Foreskin melanocyte (primary cell): ENCODE measurements at places on chromosomes 16 and 17.

GRCh38 chr16:85041219-85042166 lies 13.9 kb downstream of the KIAA0513 start:
- DNase-seq, result no peak

DNA sequence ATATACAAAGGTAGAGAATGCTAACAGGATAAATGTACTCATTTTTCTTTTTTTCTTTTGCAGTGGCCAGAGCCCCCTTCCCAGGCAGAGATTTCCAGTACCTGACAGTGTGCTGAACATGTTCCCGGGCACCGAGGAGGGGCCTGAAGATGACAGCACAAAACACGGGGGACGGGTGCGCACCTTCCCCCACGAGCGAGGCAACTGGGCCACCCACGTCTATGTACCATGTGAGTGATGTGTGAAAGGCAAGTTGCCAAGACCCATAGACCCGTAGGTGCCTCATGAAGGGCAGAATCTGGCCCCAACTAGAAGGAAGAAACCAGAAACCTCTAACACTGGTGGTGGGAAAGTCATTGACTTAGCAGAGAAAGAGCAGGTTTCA lies 1.2 kb downstream of the USB1 start:
- DNase-seq, result no peak

- DNase-seq, result peak; percentile 32
These were observed 797 bp downstream of the HES7 start for GRCh38 chr17:8122924-8123694.

GRCh38 chr16:77540646-77541045 lies 105.8 kb upstream of the ADAMTS18 start:
- DNase-seq, result no peak

- DNase-seq, result no peak
These were observed 290.5 kb downstream of the CEP112 start for GRCh38 chr17:65901394-65901793.

- no peak for DNase-seq
These were observed 27.9 kb upstream of the DBNDD1 start for GRCh38 chr16:90046971-90047713.

- no peak for DNase-seq
These were observed 7.8 kb upstream of the PRSS21 start for GRCh38 chr16:2809149-2809760.

DNA sequence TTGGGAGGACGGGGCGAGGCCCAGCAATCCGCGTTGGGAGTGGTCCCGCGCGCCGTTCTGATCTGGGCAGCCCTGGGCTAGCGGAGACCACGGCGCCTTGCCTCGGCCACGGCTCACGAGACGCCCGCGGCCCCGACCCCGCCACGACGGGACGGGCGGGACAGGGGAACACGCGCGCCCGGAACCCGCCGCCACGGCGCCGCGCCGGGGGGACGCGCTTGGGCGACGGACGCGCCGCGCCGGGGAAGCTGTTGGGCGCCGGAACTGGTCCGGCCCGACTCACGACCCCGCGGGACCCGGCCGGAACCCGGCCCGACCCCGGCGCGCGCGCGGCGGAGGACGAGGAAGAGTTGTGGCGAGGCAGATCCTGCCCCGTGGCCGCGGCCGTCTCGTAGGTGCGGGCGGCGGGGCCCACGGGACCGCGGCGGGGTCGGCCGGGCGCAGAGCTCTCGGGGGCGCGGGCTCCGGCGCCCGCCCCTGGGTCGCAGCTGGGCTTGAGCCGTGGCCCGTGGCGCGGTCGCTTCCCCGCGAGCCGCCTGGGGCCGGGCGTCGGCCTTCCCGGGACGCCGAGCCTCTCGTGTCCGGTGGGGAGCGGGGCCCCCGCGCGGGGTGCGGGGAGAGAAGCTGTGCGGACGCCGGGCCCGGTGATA lies at the start of gene ACSF3:
Gene ACSF3 (plus strand): TSS at position 251 of the 650 bp plus-strand sequence. CDS start 6,830 bp downstream, outside the sequence.
- peak; percentile 29 for DNase-seq

GRCh38 chr17:63537991-63538692 lies 12.1 kb upstream of the DCAF7 start:
- DNase-seq, result no peak

DNA sequence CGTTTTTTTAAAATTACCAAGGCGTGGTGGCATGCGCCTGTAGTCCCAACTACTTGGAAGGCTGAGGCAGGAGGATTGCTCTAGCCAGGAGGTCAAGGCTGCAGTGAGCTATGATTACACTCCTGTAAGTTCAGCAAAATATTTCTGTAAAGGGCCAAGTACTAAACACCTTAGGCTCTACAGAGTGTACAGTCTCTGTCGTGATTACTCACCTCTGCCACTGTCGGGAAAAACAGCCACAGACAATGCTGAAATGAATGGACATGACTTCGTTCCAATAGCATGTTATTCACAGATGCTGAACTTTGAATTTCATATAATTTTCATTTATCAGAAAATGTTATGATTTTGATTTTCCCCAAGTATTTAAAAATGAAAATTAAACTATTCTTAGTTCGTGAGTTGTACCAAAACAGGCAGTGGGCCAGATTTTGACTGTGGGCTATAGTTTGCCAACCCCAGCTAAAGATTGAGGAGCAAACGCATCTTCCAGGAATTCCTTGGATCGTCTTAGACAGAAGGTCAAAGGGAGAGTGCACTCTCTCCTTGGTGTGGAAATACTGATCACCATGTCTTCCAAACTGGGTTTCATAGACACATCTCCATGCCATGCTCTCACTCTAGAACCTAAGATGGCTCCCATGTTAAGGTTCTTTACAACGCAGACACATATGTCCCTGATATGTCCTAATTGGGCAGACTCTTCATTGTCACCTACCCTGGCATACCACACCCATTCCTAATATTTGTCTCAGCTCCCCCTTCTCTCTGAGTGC lies 89.5 kb downstream of the MARF1 start:
- DNase-seq, result no peak

- DNase-seq, result no peak
These were observed 78.9 kb downstream of the NT5M start for GRCh38 chr17:17382065-17382459.

DNA sequence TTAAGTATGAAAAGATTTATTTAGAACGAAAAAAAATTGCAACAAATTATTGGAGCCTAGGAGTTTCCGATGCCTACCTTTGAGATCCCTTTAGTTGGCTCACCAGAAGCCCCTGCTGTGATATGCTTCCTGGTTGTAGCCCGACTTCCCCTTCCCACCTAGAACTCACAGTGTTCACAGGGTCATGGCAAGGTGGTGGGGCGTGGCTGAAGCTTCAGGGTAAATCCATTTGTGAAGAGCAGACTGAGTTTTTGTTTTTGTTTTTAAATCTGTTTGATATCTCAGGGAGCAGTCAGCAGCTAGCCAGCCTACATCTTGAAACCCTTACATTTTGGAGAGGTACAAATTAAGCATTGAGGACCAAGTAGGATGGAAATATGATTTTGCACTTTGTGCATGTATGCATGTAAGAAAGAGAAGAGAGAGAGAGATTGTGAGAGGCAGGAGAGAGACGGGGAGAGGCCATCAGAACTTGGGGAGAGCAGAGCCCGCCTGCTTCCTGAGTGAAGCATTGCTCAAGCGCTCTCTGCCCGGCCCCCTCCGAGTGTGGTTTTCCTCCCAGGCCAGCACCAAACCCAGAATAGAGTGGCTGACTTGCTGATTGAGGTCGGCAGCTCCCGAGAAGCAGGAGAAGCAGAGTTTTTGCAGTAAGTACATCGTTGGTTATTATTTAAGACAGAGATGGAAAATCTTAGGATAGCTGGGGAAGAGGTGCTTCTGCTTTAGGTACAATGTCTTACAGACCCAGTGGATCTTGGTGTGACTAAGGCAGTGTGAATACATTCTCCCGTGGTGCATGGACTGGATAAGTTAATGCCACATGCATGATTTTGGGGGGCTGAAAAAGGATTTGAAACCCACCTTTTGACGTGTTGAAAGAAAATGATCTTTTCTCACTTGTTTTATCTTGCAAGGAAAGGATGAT lies 64.2 kb downstream of the SPECC1 start:
- no peak for DNase-seq

DNA sequence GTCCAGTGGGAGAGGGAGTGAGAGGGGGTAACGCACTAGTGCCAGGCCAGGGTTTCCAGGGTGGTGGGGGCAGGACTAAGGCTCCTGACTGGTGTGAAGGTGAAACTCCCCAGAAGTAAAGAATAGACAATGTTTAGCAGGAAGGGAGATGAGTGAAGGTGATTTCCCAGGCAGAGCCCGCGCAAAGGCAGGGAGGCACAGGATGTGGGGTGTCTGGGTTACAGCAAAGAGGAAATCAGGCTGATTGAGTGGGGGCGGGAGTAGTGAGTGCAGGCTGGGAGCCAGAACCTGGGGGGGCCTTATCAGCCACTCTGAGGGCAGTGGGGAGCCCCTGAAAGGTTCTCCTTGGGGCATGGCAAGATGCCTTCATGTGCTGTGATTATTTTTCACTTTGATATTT lies 167.5 kb downstream of the UTP18 start:
- no peak for DNase-seq

DNA sequence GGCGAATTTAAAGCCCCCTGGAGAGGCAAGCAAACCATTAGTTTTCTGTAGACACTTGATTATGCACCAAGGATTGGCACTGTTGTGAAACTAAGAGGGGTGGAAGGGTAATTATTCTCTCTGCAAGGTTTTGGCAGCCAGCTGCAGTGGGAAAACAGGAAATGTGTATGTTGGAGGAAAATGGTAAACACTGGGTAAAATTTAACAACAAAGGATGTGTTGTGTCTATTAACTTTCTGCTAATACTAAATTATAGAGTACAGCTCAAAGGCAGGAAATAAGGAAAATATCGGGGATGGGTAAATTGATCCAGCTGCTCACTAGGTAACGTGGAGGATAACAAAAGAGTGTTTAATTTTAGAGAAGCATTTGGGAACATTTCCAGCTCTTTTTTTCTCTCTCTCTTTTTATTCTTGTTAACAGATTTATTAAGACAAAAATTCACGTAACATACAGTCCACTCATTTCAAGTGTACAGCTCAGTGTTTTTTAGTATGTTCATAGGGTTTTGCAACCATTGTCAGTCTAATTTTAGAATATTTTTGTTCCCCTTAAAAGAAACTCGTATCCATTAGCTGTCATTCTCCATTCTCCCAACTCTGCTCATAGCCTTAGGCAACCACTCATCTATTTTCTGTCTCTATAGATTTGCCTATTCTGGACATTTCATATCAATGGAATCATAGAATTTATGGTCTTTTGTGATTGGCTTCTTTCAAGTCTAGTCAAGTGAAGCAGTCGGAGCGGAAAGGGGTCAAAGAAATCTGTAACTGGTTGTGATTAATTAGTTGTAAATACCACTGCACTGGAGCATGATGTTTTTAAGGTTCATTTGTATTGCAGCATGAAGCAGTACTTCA lies 41.8 kb downstream of the TANGO6 start:
- DNase-seq, result peak; percentile 35

- DNase-seq, result no peak
These were observed 71.3 kb downstream of the TMC6 start for GRCh38 chr17:78057113-78057740.

- peak; percentile 26 for DNase-seq
These were observed 118.2 kb upstream of the KCNJ18 start for GRCh38 chr17:21573961-21574610.

GRCh38 chr17:62595484-62595883 lies 32.0 kb upstream of the MRC2 start:
- DNase-seq, result no peak

DNA sequence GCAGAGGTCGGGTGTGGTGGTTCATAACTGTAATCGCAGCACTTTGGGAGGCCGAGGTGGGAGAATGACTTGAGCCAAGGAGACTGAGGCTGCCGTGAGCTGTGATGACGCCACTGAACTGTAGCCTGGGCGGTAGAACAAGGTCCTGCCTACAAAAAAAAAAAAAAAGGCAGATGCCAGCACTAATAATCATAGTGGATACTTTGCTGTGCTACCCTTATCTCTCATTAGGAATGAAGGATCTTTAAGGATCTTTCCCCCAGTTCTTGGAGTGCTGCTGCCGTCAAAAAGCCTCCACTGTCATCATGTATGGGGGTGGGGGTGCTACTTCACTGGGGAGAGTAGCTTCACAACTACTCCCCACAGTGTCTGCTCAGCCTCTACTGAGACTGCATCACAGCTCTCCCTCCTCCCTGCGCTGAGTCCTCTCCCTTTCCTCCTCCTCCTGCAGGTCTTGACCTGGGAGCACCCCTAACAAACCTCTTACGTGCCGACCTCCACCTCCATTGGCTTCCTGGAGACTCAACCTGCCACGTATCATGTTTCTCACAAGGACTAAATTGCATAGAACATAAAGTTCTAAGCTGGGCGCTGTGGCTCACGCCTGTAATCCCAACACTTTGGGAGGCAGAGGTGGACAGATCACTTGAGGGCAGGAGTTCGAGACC lies 24.4 kb upstream of the ST6GALNAC1 start:
- DNase-seq, result no peak

GRCh38 chr16:88534638-88535190 lies 35.5 kb upstream of the ZC3H18 start:
- DNase-seq, result no peak

GRCh38 chr17:1414001-1414574 lies 14.1 kb upstream of the YWHAE start:
- DNase-seq, result no peak

- DNase-seq, result no peak
These were observed 54.6 kb downstream of the TBC1D16 start for GRCh38 chr17:79981090-79981489.

DNA sequence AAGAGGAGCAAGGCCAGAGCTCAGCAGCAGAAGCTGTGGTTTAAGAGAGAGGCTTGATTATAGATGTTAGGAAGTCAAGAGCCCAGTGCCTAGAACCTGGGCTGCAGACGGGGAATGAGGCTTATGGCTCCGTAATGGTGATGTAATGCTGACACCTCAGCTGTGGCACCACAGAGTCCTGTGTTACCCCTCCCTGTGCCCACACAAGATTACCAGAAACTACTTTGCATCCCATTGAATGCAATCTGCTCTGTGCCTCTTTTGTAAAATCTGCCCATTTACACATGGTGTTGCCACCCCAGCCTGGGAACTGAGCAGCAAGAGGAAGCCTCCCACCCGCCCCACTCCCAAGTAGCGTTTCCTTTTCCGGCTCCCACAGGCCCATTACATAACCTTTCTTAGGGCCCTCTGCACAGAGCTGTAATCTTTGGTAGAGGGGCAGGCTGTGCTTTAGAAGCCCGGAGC lies 57.0 kb downstream of the PITPNC1 start:
- no peak for DNase-seq

- no peak for DNase-seq
These were observed 12.6 kb upstream of the BCAR1 start for GRCh38 chr16:75263963-75264445.

- DNase-seq, result peak; percentile 40
These were observed 11.2 kb downstream of the GALK1 start for GRCh38 chr17:75753514-75754377.

- no peak for DNase-seq
These were observed 182.4 kb downstream of the DNAH9 start for GRCh38 chr17:11780621-11781020.

GRCh38 chr17:57396511-57396921 lies 140.2 kb downstream of the MSI2 start:
- no peak for DNase-seq

GRCh38 chr17:76272541-76273444 lies 7.6 kb downstream of the UBALD2 start:
- DNase-seq, result no peak
